Muscle of back (tissue), 13 donors: ENCODE measurements at places on chromosomes 6 and 20.
A peak's percentile ranks its signal among the peaks of the same experiment; 100 is the strongest.

- DNase-seq, result no peak
These were observed 20.5 kb upstream of the DSN1 start for GRCh38 chr20:36794116-36794474.

GRCh38 chr6:33621711-33622388 is 728 bp downstream of the ITPR3 start:
- peak; percentile 52 for DNase-seq

GRCh38 chr6:151098166-151098565 is 141.6 kb upstream of the AKAP12 start:
- no peak for DNase-seq

DNA sequence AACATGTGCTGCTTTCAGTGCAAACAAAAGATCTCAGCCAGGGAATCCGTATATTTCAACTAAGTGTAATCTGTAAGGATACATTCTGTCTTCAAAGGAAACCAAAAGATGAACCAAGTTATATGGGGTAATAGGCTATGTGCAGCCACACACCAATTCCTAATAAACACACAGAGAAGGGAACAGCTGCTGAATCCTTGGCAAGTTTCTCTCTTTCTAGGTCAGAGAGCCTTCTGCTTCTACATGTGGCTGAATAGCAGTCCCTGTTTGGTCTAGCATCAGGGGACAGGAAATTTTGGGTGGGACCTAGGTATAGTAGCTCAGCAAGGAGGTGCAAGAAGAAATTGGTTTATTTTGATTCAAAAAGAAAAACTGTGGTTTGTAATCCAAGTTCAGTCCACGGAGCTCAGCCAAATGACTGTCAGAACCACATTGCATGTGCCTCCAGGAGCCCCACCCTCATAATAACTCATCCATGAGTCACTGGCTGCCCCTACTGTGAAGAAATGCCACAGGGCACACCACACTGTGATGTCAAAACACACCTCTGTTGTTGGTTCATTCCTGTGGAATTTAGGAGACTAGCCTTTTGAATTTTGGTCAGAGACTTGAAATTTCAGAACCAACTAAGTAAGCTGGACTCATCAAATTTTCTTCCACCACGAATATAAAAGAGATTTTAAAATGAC is 21.1 kb downstream of the SPTLC3 start:
- peak; percentile 71 for DNase-seq

DNA sequence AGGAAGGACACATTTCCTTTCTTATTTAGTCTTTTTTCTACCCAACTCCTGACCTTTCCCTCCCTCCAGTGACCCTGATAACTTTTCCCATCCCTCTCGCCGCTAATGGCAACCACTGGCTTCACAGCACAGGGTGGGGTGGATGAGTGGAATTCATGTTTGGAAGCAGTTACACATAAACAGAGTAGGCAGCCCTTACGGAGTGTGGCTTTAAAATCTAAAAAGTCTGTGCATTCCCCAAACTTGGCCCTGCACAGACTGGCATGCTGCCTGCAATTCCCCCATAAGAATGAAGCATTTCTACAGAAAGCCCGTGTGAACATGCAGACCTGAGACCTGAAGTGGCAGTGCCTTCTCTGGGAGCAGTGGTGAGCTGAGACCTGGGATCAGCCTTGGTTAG is 275.9 kb upstream of the PRND start:
- DNase-seq, result peak; percentile 13

DNA sequence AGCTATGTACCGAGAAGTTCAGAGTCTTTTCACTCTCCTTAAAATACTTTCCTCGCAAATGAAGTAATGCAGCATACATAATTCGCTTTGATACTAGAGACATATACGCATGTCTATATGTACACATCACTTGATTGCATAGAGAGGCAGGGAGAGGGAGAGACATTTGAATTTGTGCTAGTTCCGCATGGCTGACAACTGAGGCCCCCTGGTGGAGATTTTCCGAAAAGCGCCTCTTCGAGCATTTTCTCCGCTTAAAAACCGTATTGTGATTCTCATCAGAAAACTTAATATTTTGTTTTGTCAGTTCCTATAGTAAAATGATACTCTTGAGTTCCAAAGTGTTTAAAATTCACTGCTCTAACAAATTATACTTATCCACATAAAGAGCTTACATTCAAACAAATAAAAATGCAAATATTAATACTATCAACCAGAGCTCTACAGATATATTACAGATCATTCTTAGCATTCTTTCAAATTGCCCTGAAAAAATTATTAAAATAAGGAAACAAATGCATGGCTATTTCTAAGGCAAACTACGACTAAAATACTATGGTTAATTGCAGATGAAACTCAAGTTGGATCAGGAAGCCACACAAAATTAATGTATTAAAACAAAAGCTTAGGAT is 637 bp downstream of the MYLK4 start:
- peak; percentile 85 for DNase-seq

GRCh38 chr6:157376706-157377230 is 4.2 kb upstream of the ZDHHC14 start:
- no peak for DNase-seq
